ENCODE measurements at places on chromosomes 6 and 20.

GRCh38 chr6:70398783-70399728 is 14.3 kb upstream of the FAM135A start:
- DNase-seq: no peak

DNA sequence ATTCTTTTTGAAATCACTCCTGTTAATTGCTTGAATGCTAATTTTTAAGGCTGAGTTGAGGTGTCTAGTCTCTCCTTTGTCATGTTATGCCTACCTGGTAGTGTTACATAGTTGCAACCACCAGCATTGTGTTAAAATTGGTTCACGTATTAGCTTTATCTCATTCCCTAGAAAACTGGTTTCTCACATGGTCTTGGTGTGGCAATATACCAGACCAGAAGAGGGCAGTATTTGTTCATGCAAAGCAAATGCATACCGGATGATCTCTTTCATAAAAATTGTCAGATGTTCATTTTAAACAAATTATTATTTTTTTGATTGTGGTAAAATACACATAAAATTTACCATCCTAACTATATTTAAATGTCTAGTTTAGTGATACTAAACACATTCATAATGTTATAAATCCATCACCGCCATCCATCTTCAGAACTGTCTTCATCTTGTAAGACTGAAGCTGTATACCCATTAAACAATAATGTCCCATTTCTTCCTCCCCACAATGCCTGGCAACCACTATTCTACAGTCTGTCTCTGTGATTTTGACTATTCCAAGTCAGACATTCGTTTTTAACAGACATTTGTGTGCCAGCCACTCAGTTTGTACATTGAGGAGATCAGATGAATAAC is 92.8 kb downstream of the ATRN start:
- peak; percentile 50 for DNase-seq

DNA sequence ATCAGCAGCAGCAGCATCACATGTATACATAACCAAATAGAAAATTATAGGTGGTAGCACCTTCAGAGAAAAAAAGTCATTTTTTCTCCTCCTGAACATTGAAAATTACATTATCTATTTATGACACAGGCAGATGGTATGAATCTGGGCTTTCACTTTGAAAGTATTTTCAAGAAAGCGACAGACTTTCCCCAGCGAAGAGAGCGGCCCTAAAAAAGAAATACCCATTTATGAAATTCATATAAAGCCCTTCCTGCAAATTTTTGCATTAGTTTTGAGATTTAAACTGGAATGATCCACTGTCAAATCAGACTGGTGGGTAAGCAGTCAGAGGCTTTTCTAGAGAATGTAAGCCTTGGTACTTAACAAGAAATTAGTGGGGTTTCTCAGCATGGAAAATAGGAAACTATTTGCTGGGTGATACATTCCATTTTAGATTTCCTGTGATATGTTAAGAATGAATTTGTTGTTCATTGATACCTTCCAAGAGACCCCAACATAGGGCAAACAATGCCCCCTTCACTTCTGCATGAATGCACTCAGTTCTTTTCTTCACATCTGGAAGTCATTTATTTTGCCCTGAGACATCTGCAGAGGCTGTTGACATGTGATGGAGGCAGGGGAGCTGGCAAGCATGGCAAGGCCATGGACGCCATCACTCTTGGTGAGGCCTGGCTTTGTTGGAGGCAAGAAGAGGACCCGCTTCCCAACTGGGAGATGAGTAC is 147.0 kb downstream of the LINC00237 start:
- no peak for DNase-seq

- DNase-seq: no peak
Measured at GRCh38 chr6:132780770-132781371, 17.6 kb downstream of the SLC18B1 start.

DNA sequence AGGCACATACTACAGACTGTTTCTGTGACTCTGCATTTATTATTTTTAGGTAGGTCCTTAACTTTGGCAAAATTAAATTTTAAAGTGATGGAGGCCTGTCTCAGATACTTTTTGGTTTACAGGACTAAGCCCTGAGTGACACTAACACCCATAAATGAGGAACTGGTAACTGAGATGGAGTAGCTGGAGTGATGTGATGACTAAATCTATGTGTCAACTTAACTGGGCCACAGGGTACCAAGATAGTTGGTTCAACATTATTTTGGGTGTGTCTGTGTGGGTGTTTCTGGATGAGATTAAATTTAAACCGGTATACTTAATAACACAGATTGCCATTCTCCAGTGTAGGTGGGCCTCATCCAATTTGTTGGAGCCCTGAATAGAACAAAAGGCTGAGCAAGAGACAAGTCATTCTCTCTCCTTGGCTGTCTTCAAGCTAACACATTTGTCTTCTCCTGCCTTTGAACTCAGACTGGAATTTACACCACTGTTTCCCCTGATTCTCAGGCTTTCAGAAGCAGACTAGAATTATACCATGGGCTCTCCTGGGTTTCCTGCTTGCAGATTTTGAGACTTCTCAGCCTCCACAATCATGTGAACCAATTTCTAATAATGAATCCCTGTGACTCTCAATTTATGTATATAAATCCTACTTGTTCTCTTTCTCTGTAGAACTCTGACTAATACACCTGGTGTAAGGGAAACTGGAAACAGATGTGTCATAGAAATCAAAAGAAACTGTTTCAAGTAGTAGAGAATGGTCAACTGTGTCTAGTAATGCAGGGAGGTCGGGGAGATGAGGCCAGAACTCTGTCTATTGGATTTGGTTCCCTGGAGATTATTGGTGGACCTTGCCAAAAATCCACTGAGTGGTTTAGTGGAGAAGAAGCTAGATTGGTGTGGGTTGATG is 579.2 kb downstream of the EPM2A start:
- DNase-seq: no peak

GRCh38 chr6:55897346-55897745 is 22.0 kb upstream of the BMP5 start:
- DNase-seq: no peak

DNA sequence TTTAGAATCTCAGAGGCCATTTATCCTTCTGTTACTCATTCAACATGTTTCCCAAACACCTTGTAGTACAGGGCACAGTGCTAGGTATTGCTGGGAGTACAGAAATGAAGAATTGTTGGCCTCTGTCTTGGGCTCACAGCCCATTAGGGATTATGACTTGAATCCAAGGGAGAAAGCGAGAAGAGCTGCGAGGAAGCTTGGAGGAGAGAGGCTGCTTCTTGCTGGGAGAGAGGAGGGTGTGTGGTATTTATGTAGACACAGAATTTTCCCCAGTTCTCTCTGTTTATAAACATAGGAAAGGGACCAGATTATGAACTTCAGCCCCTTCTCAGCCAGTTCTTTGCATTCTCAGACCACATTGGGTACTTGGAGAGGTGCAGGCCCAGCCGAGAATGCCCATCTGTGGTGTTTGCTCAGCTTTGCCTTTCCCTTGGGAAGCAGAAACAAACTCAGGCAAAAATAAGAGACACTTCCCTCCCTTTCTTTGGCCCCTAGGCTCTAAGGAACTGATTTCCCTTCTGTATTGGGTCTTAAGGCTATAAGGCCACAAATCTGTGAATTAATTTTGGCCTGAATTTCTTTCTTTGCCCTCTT is 17.9 kb downstream of the CHMP4B start:
- no peak for DNase-seq

DNA sequence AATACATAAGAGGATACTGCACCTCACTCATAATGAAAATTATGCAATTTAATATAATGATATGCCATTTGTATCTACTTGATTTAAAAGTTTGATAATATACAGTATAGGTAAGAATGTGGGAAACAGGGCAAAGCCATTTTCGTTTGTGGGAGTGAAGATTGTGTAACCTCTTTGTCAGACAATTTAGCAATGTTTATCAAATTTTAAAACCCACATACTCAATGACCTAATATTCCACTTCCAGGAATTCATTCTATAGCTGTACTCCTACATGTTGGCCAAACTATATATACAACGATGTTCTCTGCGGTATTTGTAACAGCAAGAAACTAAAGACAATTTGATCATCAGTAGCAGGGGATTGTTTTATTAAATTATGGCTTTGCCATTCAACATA is 17.8 kb upstream of the FKBP5 start:
- DNase-seq: no peak

- no peak for DNase-seq
Measured at GRCh38 chr6:12593771-12594529, 122.6 kb upstream of the PHACTR1 start.

- peak; percentile 66 for DNase-seq
Measured at GRCh38 chr6:113860181-113860955, 3.2 kb downstream of the MARCKS start.

DNA sequence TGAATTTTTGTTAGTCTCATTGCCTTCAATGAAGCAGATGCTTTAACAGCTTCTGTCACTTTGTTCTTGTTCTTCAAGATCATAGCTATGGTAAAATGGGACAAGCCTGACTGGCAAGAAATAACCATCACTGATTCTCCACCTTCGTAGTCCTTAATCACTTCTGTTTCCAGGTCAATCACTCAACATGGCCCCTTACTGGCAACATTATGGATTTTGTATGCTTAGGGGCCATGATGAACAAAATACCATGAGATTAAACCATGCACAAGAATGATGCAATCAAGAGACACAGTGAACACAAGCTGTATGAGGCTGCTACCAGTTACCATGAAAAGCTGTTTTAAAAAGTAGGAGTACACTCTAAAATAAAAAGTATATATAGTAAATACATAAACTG is 32.8 kb downstream of the ADNP start:
- DNase-seq: no peak

- no peak for DNase-seq
Measured at GRCh38 chr6:57069920-57070331, 20.1 kb upstream of the ZNF451 start.

- no peak for DNase-seq
Measured at GRCh38 chr6:11731423-11731822, 47.2 kb downstream of the ADTRP start.

GRCh38 chr20:47016068-47016664 is 121.5 kb downstream of the EYA2 start:
- DNase-seq: no peak

- no peak for DNase-seq
Measured at GRCh38 chr20:56788041-56788670, 159.1 kb downstream of the TFAP2C start.

DNA sequence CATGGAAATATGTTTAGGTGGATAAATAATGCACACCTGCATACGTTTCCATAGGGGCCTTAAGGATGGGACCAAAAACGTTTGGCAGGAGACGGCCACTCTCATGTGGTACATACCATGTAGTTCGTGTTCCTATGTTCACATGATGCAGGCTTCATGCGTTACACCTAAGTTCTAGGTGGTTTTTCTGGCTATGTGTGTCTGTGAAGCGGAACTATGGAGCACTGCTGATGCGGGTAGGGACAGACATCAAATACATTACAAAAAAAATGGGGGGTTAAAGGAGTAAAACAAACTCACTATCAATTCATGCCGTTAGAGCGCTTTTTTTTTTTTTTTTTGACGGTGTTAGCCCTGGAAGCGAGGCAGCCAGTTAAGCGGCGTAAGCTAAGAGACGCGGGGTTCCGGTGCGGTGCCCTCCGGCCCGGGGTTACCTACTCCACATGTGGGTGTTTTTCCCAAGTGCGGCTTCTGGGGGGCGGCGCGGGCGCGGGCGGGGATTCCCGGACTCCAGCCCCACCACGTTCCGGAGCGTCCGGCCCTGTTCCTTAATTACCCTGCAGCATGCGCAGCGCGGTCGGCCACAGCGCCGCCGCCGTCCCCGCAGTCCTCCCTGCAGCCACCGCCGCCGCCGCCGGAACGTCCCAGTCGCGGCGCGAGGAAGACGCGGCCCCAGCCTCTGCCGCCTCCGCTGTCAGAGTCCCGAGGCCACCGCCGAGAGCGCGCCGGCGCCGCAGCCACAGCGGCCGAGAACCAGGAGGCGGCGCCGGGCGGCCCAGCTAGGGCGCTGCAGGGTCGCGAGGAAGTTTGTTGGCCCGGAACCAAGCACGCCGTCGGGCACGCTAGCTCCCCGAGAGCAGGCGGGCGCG is 648 bp downstream of the COL19A1 start:
- peak; percentile 82 for DNase-seq

GRCh38 chr20:40993794-40994540 is 34.7 kb upstream of the TOP1 start:
- no peak for DNase-seq

GRCh38 chr6:2037237-2037926 is 208.0 kb downstream of the GMDS start:
- DNase-seq: peak; percentile 42

DNA sequence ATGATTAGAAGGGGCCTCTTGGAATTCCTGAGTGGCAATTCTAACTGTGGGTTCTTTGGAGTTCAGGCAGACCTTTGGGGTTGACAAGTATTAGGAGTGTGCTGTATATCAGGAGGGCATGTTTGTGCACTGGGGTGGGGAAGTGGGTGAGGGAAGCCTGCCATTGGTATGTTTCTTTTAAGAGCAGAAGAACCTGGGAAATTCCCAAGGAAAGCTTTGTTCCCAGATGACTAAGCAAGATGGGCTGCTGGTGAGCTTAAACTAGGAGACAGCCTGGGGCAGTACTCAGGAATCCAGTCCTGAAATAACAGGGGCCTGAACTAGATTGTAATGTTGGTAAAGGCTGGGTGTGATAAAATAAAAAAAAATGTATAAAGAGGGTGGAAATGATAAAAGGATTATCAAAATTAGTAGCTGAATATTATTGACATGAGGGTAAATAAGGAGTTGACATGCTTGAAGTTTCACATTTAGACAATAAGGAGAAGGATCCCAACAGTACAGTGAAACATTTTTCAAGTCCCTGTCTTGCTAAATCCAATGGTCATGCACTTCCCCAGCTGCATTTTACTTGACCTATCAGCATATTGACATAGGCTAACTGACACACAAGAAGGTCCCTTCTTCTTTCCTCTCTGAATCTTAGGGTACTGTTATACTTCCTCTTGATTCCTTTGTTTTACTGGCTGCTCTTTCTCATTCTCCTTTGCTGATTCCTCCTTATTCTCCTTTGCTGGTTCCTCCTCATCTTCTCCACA is 18.4 kb upstream of the IFNGR1 start:
- DNase-seq: no peak

DNA sequence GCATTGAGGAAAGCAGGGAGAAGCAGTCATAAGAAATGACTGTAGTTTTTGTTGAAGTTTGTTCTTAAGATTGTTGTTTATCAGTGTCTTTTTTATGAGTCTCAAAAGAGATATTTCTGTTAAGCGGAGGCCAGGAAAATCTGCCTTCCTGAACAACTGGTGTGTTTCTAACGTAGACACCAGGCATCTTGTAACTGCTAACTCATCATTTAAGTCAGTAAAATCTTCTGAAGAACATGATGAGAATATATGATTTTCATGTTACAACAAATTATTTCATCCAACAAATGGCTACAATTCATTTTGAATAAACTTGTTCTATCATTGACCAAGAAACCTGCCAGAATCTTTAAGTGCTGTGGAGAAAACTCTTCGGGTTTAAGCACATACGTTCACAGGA is 84.0 kb downstream of the RPS12 start:
- no peak for DNase-seq

- no peak for DNase-seq
Measured at GRCh38 chr20:62200491-62201172, 17.8 kb downstream of the MTG2 start.
